ENCODE measurements at places on chromosomes 4 and X.

GRCh38 chr4:114076899-114077570, 97.6 kb upstream of the ARSJ start:
- DNase-seq, result no peak

- no peak for DNase-seq
Observed at GRCh38 chr4:119510395-119511149, 118.0 kb downstream of the PDE5A start.

GRCh38 chrX:13419918-13420317, 100.1 kb upstream of the ATXN3L start:
- DNase-seq, result no peak

- DNase-seq, result no peak
Observed at GRCh38 chr4:14700544-14700943, 301.7 kb upstream of the CPEB2 start.
